ENCODE measurements at places on chromosomes 7 and 10. TPM values are rescaled to one million over a fixed set of nuclear protein-coding genes. Genes with fewer than 3 reads are reported as not detected.

TACR2 gene
- total RNA-seq: not detected

GRCh38 chr7:40826411-40827221 is 691.8 kb downstream of the SUGCT start:
- no peak overlapping the region for H3K4me3 ChIP-seq
- H3K27me3 ChIP-seq: no peaks in the 10 kb centered on the region
- no peaks in the 10 kb centered on the region for H3K36me3 ChIP-seq
- no peak for DNase-seq

GRCh38 chr10:132229096-132229495 is 42.3 kb downstream of the DPYSL4 start:
- no peak for DNase-seq
- H3K4me3 ChIP-seq: peak overlapping the region; percentile 45
- H3K27ac ChIP-seq: no peak overlapping the region
- no peaks in the 10 kb centered on the region for H3K27me3 ChIP-seq
- H3K4me1 ChIP-seq: peaks cover 24% of the 10 kb centered on the region
- peaks cover 7% of the 10 kb centered on the region for H3K36me3 ChIP-seq

DNA sequence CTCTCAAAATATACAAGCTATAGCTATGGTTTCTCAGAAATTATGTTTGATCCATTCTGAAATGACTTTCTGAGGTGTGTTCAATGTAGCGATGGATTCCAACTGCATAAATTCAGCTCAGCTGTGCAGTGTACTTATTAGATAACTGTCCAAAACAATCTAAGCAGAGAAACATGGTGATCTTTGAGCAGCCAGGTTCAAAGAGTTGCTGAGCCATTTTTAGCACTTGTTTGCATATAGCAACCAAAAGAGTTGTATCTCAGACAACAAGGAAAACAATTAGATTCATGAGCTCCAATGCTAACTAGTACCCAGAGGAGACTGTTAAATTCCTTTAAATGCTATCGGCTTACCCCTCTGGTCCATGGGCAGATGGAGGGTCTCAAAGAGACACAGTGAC is 15.9 kb upstream of the KCNIP2 start:
- no peak for DNase-seq
- no peak overlapping the region for H3K27ac ChIP-seq
- peaks cover 7% of the 10 kb centered on the region for H3K36me3 ChIP-seq
- H3K4me3 ChIP-seq: no peak overlapping the region
- no peaks in the 10 kb centered on the region for H3K27me3 ChIP-seq

DNA sequence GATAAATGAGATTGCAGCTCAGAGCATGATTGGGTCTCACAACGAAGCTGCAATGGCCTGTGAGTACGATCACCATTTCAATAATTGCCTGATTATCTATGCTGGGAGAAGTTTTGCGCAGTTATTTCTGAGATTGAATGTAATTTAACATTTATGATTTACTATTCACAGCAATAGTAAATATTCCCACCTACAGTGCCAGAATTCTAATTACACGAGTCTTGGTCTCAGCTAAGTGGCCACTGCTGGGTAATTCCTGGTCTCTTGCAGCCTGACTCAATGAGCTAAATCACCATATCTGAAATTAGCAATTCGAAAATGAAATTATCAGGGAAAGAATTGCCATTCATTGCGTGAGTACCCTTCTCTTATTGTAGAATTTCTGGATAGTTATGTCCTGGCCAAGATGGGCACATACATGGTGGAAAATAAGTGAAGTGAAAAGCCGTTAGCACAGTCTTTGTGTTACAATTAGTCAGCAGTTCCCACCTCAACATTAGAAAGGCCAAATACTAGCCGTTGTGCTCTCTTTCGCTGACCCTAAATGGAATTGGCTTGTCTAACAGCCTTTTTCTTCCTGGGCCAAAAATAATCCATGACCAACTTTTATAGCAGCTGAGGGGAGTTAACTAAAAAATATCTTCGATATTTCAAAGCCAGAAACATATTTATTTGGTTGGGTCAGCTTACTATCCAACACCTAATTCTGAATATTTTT is 681.0 kb upstream of the C7orf33 start:
- H3K27me3 ChIP-seq: no peaks in the 10 kb centered on the region
- no peaks in the 10 kb centered on the region for H3K4me1 ChIP-seq
- DNase-seq: no peak
- H3K36me3 ChIP-seq: no peaks in the 10 kb centered on the region
- no peak overlapping the region for H3K4me3 ChIP-seq
- H3K27ac ChIP-seq: no peak overlapping the region

- H3K4me1 ChIP-seq: no peaks in the 10 kb centered on the region
- H3K27ac ChIP-seq: no peak overlapping the region
- H3K27me3 ChIP-seq: no peaks in the 10 kb centered on the region
- no peak overlapping the region for H3K4me3 ChIP-seq
- no peaks in the 10 kb centered on the region for H3K36me3 ChIP-seq
These were observed 287.4 kb upstream of the SEMA3C start for GRCh38 chr7:81206217-81206616.
